Stimulated activated CD4-positive, alpha-beta T cell treated with anti-CD3 and anti-CD28 coated beads, Interleukin-15, amount 100 ng/mL, for 24 hours (primary cell): ENCODE measurements at places on chromosomes 1 and 21.

DNA sequence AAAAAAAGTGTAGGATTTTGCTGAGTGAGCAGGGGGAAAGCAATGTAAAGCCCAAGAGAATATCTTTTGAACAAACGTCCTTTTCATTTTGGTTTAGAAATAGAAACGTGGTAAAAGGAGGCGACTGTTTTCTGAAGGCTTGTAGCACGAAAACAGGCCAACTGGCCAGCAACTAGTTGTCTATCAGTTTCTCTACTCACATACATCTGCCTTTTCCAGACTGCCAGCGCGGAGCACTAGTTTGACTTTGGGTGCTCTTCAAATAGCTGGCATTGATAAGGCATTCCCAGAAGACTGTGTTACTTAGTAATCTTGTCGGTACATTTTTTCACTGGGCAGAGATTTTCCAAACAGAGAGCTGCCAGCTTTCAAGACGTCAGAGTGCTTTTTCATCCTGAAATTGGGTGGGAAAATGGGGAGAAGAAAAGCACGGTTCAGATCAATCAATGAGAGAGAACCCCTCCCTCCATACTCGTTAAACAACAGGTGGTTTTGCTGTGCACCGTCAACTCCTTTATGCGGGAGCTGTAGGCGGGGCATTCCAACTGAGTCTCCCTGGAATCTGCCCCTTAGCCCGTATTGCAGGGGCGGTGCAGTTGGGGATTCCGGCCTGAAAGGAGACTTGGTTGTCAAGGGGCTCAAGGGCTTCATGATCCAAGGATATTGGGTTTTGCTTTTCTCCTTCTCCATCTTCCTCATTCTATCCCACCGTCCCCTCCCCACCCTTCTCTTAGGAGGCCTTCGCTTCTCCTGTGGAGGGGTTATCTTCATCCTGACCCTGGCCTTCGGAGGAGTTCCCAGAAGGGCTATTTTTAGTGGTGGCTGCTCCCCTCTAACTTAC lies 884 bp upstream of the LRRC8C start:
- DNase-seq = no peak

DNA sequence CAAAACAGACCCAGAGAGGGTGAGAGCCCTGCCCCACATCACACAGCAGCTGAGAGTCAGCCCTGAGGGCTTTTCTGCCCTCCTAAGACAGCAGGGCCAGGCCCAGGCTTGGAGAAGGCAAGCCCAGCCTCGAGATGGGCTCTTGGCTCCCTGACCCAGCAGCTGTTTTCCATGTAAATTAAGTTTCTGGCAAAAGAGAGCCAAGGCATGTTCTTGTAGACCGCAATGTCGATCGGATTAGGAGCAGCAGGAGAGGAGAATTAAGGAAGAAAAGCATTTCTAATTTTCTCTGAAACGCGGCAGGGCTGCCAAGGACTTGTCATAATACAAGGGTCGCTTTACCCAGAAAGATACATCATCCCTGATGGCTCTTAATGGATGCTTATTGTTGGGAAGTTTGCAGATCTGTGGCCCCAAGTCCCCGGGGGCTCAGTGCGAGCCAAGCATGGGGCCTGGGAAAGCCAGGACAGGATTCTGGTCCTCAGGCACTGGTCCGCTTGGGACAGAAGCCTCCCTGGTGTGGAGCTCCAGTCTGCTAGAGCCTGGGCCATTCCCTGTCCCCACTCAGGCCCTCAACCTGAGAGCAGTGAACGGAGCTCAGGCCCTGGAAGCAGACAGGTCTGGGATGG lies 62.8 kb downstream of the DMRTB1 start:
- DNase-seq = no peak

DNA sequence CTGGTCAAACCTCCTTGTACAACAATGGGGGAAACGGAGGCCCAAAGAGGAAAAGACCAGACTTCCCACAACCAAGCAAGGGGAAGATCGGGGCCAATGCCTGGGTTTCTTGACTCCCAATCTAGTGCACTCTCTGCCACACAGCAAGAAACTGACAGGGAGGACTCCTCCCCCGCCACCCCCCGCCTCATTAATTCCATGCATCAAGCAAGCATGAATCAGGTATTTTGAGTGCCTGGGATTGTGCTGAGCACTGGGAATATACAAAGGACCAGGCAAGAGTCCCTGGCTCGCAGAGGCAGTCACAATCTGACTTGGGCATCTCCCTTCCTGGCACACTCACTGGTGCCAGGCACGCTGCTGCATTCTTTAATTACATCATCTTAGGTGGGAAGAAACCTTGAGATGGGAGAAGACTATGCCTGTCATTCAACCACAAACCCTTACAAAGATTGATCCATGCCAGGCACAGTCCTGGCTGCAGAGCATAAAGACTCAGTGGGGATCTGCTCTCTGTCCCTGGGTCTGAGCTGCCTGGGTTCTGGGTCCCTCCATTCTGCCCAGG lies 4.4 kb upstream of the KCNC4 start:
- no peak for DNase-seq

GRCh38 chr1:228306275-228307217 lies 98.7 kb downstream of the OBSCN start:
- no peak for DNase-seq

- peak; percentile 31 for DNase-seq
Measured at GRCh38 chr1:37255136-37255795, 219.1 kb upstream of the ZC3H12A start.

DNA sequence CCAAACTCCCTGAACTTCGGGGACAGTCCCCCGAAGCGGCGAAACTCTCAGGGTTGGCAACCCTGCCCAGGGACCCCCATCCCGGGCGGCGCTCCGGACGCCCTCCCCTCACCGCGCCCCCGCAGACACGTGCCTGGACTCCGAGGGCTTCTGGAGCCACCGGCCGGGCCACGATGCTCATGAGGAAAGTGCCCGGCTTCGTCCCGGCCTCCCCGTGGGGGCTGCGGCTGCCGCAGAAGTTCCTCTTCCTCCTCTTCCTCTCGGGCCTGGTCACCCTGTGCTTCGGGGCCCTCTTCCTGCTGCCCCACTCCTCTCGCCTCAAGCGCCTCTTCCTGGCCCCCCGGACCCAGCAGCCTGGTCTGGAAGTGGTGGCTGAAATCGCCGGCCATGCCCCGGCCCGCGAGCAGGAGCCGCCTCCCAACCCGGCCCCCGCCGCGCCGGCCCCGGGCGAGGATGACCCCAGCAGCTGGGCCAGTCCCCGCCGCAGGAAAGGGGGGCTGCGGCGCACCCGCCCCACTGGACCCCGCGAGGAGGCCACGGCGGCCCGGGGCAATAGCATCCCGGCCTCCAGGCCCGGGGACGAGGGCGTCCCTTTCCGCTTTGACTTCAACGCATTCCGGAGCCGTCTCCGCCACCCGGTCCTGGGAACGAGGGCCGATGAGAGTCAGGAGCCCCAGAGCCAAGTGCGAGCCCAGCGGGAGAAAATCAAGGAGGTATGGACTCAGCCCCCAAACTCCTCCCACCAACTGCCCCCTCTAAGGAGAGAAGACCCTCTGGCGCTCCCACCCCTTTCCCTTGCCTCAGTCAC lies 1.2 kb downstream of the MAN1C1 start:
- peak; percentile 37 for DNase-seq

- DNase-seq = peak; percentile 70
Measured at GRCh38 chr21:25563361-25564116, 43.7 kb downstream of the MRPL39 start.

DNA sequence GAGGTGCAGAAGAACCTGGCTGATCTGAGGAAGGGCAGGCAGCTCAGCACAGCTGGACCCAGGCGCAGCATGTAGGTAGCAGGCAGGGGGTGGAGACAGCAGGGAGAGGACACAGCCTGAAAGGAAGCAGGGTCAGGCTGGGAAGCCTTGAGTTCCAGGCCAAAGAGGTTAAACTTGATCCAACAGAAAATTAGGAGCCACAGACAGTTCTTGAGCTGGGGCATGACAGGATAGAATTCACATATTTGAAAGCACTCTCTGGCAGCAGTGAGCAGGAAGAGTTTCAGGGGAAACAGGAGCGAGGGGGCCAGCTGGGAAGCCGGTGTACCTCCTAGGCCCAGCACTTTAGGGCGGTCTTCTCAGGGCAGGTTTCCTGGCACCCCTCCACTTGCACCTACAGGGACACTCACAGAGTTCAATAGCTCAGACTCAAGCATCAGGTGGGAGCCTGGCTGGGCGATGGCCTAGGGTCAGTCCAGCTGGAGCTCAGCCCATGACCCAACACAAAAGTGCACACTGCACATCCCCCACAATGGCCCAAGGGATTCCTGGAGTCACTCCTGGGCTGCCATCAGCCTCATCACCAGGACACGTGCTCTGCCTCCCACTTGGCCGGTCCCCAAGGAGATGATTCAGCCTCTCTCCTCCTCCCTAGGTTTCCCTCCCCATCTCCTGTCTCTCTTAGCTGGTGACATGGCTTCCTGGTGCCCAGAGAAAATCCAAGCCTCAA lies 22.7 kb downstream of the MATN1 start:
- DNase-seq = no peak

DNA sequence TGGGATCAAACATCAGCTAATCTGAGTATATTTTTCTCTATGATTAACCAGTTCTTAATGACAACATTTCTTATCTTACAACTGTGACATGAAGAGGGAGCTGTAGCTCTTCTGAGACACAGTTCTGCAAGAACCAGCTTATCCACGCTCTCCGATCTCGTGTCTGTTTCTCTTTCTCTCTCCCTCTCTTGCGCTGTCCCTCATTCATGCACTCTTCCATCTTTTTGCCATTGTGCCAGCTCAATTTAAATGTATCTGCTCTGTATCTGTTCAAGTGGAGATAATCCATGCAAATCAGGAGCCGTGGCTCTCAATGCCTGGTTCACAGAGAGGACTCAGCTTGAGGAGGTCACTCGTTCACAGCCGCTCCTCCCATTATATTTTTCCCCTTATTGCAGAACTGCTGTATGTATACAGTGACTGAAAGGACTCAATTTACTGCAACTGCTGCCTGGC lies 494.7 kb upstream of the ADGRL2 start:
- no peak for DNase-seq

DNA sequence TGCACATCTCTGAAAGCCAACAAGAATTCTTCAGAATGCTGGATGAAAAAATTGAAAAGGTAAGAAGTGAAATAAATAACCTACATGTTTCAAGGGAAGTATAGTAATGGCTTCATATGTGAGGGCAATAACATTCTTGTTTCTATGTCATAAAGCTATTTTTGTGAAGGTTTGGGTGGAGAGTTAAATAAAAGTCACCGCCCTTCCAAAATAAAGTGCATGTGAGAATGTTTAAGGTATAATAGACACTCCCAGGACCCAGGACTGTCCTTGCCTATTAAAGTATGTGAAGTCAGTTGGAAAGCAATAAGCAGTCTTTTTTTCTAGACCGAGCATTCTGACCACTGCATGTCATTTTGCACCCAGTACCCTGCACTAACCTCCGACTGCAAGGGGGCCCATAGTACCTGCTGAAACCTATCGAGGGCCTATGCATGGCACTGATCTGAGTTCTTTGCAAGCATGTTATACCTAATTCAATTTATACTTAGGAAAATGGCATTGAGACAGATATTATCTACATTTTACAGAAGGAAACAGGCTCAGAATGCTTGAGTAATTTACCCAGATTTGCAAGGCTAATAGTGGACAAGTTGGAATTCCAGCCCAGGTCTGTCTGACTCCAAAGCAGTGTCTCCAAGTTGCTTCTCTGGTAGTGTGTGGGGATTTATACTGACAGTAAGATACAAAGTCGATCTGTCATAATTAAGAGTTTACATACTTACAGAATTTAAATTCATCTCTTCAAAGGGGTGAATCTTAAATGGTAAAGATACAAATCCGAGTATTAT lies 156.1 kb downstream of the EDEM3 start:
- DNase-seq = no peak

DNA sequence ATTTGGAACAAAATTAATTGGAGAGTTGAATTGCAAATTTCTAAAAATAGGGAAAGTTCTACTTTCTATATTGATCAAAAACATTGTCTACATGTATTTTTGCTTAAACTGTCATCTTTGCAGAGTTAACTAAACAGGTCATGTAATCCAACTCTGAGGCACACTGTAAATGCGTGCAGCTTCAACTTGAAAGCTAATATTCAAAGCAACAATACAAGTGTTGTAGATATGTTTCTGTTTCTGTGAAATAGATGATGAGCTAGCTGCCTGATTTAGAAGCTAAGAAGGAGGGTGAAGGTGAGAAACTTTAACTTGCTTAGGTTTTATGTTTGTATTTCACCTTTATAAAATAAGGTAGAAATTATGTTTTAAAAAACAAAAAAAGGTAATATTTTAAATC lies 77.2 kb downstream of the IVNS1ABP start:
- DNase-seq = no peak

GRCh38 chr1:36482724-36483388 lies at the start of gene CSF3R:
TSS of gene CSF3R (minus strand) at chr1:36482913. CDS start at chr1:36479496, 3,417 bp downstream.
- no peak for DNase-seq

- peak; percentile 80 for DNase-seq
Measured at GRCh38 chr1:41639332-41639936, 155.0 kb upstream of the EDN2 start.

DNA sequence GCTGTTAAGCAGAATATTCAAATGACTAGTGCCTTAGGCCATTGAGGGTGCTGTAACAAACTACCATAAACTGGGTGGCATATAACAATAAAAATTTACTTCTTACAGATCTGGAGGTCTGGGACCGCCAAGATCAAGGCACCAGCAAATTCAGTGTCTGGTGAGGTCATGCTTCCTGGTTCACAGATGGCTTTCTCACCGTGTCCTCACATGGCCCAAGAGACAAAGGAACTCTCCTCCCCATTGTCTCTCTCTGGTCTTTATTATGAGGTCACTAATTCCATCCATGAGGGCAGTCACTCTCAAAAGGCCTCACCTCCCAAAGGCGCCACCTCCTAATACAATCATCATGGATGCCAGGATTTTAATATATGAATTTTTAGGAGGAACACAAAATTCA lies 127.3 kb downstream of the GABPA start:
- no peak for DNase-seq
